ENCODE measurements at places on chromosomes 7 and 10.

DNA sequence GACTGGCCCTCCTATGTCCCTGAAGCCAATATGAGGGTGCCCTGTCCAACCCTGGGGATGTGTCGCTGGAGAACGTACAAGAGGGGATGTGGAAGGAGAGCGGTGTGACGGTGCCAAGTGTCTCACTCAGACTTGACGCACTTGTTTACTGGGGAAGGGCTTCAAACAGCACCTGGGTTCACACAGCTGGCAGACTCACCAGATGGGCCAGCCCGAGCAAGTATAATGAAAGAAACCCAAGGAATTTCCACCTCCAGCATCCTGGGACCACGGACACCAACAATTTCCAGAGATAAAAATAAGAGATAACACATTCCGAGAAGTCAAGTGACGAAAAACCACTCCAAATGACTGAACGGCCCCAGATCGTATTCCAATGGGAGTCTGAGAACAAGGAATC, 5.3 kb downstream of the ATP5MF start:
- no peak overlapping the region for H3K4me3 ChIP-seq
- H3K36me3 ChIP-seq: peaks cover 50% of the 10 kb centered on the region
- no peak overlapping the region for H3K27ac ChIP-seq

DNA sequence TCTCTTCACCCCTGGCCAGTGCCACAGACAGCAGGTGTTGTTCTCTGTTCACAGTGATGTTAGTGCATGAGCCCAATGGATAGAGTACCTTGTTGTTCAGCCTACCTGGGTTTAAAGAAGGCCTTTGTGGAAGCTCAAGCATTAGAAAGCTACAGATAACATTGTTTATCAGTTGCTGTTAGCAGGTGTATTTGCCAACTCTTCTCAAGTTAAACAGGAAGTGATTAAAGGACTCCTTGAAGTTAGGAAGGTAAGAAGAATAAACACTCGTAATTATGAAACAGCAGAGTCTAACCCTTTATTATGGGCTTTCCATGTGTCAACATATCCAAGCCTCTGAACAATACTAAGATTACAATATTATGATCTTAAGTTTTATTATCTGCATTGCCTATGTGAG, 25.9 kb downstream of the RGR start:
- H3K27ac ChIP-seq: no peak overlapping the region
- H3K27me3 ChIP-seq: no peaks in the 10 kb centered on the region
- DNase-seq: no peak
- no peaks in the 10 kb centered on the region for H3K36me3 ChIP-seq

GRCh38 chr7:122847871-122848473, 38.3 kb downstream of the CADPS2 start:
- H3K4me1 ChIP-seq: no peaks in the 10 kb centered on the region
- no peak overlapping the region for H3K27ac ChIP-seq
- DNase-seq: no peak
- no peak overlapping the region for H3K4me3 ChIP-seq
- H3K27me3 ChIP-seq: no peaks in the 10 kb centered on the region

GRCh38 chr7:82745117-82745516, 301.5 kb upstream of the CACNA2D1 start:
- H3K36me3 ChIP-seq: no peaks in the 10 kb centered on the region
- H3K4me3 ChIP-seq: no peak overlapping the region
- H3K27me3 ChIP-seq: no peaks in the 10 kb centered on the region
- H3K27ac ChIP-seq: no peak overlapping the region
- H3K4me1 ChIP-seq: no peaks in the 10 kb centered on the region

- peak overlapping the region; percentile 95 for H3K4me3 ChIP-seq
- peak; percentile 4 for DNase-seq
- no peaks in the 10 kb centered on the region for H3K36me3 ChIP-seq
These were observed 412 bp downstream of the PIP4K2A start for GRCh38 chr10:22713853-22714478.

DNA sequence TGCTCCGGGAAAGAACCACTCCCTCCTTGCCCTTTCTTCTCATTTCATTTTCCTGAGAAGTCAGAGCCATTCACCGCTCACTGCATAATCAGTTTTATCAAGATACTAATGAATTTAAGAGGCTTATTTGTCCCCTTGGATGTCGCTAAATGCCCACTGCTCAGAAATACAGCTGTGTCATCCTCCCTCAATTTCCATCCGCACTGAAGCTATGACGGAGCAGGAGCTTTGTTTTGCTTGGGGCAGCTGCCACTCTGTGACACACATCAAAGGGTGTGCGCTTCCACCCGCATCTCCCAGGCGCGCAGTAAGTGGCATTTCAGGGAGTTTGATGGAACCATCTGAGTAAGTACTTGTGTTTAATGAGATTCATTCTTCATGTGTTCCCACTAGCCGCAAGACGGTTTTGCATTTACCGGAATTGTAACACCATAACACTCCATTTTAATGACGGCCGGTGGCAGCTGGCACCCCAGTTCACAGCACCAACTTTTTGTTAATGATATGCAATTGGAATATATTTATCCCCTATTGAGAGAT, 103.8 kb upstream of the PARD3 start:
- H3K36me3 ChIP-seq: no peaks in the 10 kb centered on the region
- no peak overlapping the region for H3K27ac ChIP-seq
- no peaks in the 10 kb centered on the region for H3K4me1 ChIP-seq

DNA sequence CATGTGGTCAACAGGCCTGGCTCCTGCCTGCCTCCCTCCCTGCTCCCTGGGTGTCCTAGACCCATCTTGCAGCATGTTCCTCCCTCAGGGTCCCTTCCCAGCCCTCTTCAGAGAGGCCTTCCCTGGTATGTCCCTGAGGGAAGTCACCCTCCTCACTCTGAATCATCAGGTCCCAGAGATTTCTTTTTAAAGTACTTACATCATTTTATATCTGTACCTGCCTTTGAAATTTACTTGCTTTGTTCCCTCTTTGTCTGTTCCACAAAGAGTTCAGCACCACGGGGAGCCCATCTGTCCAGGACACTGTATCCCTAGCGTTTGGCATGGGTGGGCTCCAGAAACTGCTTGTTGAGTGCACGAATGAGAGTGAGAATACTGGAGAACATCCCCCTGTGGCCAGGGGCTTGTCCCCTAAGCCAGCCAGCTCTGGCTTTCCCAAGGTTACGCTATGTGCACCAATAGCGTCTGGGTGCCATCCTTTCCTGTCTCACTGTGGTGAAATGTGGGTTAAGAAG, 50.6 kb upstream of the IGFBP3 start:
- H3K36me3 ChIP-seq: no peaks in the 10 kb centered on the region
- H3K27me3 ChIP-seq: no peaks in the 10 kb centered on the region
- no peaks in the 10 kb centered on the region for H3K4me1 ChIP-seq
- no peak overlapping the region for H3K27ac ChIP-seq

DNA sequence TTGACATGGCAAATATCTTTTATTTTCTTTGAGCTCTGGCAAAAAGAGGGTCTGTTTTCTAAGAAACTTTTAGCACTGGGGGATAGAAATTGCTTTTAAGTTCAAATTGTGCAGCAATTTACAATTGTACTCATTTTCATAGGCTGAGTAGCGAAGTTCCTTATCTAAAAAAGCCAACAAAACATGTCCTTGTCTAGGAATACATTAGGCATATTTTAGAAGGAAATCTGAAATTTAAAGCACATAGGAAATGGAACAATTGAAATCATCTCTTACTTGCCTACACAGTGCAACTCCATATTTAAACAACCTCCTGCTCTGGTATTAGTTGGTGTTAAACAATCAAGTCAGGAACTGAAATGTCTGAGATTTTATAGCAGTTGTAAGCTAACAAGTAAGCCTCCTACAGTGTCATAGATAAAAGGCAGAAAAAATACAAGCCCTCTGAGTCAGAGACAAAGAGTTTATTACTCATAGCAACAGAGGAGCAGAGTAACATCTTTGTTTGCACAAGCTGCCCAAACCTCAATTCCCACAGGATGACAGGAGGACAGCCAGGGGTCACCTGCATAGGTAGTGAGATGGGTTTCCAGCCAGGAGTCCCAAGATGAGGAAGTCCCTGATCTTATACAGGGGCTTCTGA, 280.2 kb upstream of the HGF start:
- no peak for DNase-seq
- no peak overlapping the region for H3K27ac ChIP-seq
- H3K4me3 ChIP-seq: no peak overlapping the region
- no peaks in the 10 kb centered on the region for H3K27me3 ChIP-seq
- H3K36me3 ChIP-seq: no peaks in the 10 kb centered on the region

GRCh38 chr10:100696477-100696901, 48.9 kb upstream of the PAX2 start:
- no peaks in the 10 kb centered on the region for H3K36me3 ChIP-seq
- no peak for DNase-seq
- peaks cover 4% of the 10 kb centered on the region for H3K27me3 ChIP-seq
- H3K4me3 ChIP-seq: no peak overlapping the region

DNA sequence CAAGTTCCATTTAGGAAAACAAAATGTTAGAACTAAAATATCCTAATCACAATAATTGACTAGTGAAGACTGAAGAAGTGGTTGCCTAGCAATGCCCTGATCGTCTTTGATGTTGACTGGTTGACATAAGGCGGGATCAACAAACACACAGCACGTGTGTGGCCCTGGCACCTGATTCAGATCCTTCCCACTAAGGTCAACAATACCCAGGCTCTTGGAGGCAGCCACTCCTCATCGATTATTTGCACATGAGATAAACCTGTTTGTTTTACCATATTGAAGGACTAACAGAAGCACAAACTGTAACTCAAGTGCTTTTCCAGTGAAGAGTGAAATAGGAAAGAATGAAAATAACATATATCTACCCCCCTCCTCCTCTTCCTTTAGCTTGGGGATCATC, 15.6 kb downstream of the FANK1 start:
- no peaks in the 10 kb centered on the region for H3K36me3 ChIP-seq
- H3K4me1 ChIP-seq: no peaks in the 10 kb centered on the region
- H3K4me3 ChIP-seq: no peak overlapping the region

- peak; percentile 8 for DNase-seq
- H3K27ac ChIP-seq: no peak overlapping the region
- peaks cover 34% of the 10 kb centered on the region for H3K36me3 ChIP-seq
These were observed 15.6 kb upstream of the PBLD start for GRCh38 chr10:68348265-68348741.
